ENCODE measurements at places on chromosomes 7 and 10.

DNA sequence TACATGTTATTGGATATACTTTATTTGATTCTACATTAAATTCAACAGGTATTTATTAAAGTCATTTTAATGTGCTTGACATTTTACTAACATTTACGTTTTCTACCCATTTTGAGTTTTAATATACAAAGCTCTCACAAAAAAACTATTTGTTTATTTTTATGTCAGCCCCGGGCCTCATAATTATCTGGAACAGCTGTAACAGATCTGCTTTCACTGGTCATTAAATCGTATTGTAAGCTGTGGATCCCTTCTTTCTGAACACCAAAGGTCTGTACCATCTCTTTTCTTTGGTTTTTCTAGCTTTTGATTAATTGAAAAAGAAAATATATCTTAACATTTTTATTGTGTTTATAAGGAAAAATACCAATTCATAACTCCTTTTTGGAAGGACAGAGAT lies 73.5 kb downstream of the SEMA3E start:
- no peak for DNase-seq

DNA sequence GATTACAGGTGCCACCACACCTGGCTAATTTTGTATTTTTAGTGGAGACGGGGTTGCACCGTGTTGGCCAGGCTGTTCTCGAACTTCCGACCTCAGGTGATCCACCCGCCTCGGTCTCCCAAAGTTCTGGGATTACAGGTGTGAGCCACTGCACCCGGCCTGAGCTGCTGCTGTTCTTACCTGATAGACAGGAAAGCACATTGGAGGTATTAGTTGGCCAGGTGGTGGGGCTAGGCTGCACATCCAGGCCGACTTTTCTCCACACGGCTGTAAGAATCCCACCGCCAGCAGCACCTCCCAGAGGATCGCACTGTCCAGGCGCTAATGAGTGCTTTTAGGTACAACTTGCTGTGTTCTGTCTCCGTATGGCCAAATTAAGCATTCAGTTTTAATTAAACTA lies 112.6 kb downstream of the WDR37 start:
- no peak for DNase-seq

GRCh38 chr7:50273301-50273700 lies 31.2 kb upstream of the IKZF1 start:
- no peak for DNase-seq

DNA sequence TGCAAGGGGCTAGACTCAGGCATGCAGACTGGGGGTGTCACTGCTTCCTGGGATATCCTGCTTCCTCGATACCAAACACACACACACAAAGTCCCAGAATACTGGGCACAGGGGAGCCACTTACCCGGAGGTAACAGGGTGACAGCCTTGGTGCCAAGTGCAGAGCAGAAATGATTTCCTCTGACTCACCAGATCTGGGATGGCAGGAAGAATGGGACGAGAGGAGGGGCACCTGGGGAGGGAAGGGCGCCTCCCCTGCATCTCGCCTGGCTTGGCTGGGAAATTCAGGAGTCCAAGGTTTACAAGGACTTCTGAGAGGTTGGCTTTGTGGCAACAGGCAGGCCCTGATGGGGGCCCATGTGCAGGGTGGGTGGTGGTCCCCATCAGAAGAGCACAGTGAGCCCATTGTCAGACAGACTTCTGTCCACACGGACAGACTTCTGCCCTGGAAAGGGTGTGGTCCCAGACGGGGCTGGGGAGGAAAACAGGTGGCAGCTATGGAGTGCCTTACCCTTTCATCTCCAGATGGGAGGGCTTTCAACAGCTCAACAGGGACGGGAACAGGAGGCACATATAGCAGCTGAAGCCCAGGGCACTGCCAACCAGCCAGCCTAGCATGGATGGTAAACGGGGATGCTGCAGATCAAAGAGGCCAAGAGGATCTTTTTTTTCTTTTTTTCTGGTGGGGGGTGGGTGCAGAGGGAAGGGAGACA lies 9.7 kb upstream of the CCL24 start:
- DNase-seq, result no peak

DNA sequence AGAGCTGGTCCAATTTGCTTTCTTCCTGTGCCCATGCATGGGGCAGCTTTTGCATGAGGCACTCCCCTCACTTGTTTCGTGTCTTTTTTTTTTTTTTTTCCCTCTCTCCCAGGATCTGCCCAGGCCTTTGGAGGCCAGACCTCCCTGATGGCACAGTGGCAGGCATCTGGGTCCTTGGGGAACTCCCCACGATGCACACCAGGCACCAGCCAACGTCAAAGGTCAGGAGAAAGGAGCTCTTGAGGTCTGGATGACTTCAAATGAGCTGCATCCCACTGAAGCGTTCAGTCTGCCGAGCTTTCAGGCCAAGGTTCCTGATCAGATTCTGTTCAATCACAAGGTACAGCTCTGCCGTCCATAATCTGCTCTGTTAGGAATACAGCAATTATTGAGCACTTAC lies 97.2 kb upstream of the CARD11 start:
- no peak for DNase-seq

DNA sequence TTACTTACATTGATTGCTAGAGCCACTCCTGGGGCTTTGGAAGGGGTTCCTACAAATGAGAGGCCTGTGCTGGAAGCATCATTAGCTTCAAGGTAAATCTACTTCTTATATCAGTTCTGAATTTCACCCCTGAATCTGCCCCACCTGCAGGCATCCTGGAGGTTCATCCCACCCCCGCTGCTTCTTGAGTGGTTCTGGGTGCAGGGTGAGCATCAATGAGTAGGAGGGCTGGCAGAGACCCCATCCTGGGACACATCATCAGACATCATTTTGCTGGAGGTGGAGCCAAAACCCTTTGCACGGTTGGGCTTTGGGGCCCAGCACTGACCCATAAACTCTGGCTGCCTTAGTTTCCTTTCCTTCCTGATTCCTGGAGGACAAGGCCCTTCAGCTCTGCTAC lies 143.7 kb downstream of the PTPN20 start:
- DNase-seq, result no peak

GRCh38 chr10:86968994-86969355 lies 693 bp downstream of the ADIRF start:
- DNase-seq, result no peak

GRCh38 chr7:87473986-87474385 lies 1.5 kb downstream of the ABCB4 start:
- DNase-seq, result no peak

DNA sequence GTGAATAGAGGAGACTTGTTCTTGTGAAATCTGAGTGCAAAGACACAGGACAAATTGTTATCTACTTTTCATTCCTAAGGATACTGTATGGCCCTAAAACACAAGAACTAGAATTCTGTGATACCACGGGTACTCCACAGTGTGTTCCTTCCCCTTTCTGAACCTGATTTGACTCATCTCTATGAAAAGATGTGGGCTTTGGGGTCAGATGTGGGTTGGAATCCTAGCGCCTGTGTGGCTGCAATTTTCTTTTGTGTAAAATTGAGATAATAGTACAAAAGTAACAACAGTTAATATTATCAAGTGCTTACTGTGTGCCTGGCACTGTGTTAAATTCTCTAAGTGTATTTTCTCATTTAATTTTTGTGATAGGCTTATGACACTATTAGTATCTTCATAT lies 8.1 kb downstream of the SRGN start:
- DNase-seq, result no peak

DNA sequence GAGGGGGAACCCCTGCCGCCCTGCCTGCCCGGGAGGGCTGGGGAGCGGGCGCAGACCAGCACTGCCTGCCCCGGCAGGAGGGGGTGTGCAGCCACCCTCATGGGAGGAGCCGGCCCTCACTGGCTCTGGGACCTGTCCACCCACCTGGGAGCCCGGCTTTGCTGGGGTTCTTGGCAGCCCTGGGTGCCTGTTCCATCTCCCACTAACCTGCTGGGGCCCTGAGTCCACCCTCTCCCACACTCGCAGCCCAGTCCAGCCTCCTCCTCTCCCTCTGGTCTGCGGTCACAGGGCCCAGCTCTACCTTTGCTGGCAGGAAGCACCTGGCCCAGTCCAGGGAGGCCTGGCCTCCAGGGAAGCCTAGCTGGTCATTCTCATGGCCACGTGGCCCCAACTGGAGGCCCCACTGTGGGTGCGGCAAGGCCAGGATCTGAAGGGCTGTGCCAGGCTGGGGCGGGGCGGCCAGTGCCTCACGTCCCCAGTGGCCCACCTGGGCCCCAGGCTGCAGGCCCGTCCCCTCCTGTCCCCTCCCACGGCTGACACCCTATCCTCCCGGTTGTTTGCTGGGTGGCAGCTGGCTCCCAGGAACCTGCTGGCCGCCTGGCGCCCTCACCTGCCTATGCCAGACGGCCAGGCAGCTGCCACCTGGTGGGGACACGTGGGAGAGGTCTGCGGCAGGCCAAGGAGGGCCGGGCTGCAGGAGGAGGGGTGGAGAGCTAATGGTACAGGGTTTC lies at the start of gene TMEM184A:
TMEM184A (minus strand) TSS at position 393 of the 731 bp plus-strand sequence. CDS start 721 bp downstream, outside the sequence.
- peak; percentile 41 for DNase-seq

DNA sequence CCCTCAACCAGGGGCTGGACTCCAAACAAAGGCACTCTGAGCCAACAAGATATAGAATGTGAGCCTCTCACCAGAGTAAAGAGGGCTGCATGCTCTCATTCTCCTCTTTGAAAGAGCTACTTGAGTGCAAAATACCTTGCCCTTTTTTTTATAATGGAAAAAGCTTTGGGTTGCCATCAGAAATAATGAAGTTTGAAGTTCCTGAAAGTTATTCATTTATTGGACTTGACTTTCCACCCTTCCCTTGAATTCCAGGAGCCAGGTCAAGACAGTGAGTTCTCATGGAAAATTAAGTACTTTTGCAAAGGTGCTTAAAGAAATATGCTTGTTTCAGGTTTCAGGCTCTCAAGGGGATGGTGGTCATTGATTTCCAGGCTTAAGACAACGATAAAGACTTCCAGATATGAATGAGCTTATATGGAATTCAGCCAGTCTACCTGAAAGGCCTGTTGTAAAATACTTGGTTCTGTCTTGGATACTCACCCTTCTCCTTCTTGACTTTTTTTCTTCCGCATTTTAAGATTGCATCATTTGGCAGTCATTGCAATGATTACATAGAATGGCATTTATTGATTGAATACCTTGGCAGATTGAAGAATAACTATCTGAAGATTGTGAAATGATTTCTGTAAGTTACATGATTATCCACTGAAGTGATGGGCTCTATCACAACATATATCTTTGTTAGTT lies 696.4 kb downstream of the INHBA start:
- no peak for DNase-seq

DNA sequence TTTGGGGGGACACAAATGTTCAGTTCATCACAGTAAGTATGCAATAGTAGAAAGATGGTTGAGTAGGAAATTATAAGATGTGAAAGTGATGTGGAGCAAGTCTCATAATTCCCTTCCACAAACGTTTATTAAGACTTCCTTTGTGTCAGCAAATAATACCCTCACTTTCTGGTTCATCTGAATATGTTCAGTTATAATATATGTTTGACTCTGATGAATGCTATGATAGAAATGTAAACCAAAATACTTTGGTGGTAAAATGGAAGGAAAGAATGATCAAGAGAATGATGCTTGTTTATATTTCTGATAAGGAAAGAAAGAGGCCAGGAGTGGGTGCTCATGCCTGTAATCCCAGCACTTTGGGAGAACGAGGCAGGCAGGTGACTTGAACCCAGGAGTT lies 111.7 kb upstream of the PLXDC2 start:
- no peak for DNase-seq

GRCh38 chr10:35467186-35467585 lies 130.9 kb downstream of the CCNY start:
- DNase-seq, result no peak

- DNase-seq, result no peak
Measured at GRCh38 chr7:24707988-24708615, 49.2 kb downstream of the GSDME start.

DNA sequence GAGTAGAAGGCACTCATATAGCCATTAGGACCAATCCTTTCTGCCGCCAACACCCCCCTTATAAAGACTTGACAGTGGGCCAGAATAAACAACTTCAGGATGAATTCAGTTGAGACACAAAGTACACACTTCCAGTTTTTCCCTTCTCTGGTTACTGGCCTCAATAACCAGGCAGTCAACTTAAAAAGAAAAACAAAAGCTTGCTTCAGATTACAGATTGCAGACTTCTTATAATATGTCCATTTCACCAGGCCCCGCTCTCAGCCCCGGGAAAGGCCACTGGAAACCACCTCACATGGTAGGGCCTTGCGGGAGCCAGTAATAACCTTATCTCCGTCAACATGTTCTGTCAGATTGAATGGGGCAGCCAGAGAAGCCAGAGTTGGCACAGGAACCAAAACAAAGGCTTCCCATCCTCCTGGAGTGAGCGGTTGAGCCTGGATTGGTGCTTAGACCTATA lies 108.8 kb downstream of the EGFR start:
- peak; percentile 48 for DNase-seq

GRCh38 chr10:104424719-104425118 lies 71.1 kb downstream of the CFAP58 start:
- no peak for DNase-seq

- DNase-seq, result no peak
Measured at GRCh38 chr7:148563583-148564274, 26.8 kb upstream of the C7orf33 start.

DNA sequence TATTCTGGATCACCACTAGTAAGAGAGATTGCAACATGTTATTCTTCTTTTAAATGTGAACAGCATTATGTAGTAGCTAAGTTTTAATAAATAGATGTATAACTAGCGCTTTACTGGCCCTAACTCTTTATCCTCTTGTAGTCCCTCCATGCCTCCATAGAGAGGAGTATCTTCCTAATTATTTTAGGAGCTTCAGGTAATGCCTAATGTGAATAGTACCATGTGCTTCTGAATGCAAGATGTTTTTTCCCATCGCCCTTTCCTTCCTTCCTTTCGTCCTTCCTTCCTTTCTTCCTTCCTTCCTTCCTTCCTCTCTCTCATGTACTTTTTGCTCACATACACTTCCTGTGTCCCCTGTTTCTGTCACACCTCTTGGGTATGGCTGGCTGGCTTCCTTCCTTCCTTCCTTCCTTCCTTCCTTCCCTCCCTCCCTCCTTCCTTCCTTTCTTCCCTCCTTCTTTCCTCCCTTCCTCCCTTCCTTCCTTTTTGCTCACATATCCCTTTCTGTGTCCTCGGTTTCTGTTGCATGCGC lies 290.7 kb downstream of the HDAC9 start:
- DNase-seq, result no peak

GRCh38 chr7:135168489-135169140 lies 1.9 kb downstream of the CYREN start:
- DNase-seq, result no peak

GRCh38 chr10:5297466-5297865 lies 67.3 kb upstream of the UCN3 start:
- no peak for DNase-seq

DNA sequence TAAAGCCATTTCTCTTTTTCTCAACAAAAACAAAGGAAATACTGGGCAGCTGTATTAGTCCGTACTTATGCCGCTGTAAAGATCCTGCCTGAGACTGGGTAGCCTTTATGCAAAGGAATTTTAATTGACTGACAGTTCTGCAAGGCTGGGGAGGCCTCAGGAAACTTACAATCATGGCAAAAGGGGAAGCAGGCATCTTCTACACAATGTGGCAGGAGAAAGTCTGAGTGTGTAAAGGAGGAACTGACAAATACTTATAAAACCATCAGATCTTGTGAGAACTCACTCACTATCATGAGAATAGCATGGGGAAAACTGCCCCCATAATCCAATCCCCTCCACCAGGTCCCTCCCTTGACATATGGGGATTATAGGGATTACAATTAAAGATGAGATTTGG lies 264.3 kb downstream of the SEMA3A start:
- DNase-seq, result no peak

- no peak for DNase-seq
Measured at GRCh38 chr10:27474741-27475140, 29.4 kb upstream of the RAB18 start.

All from right hindlimb (tissue), 1 donor.